Stimulated activated CD4-positive, alpha-beta T cell treated with anti-CD3 and anti-CD28 coated beads, Interleukin-2, amount 100 ng/mL, for 48 hours (primary cell): ENCODE measurements at places on chromosomes 16 and 17.

DNA sequence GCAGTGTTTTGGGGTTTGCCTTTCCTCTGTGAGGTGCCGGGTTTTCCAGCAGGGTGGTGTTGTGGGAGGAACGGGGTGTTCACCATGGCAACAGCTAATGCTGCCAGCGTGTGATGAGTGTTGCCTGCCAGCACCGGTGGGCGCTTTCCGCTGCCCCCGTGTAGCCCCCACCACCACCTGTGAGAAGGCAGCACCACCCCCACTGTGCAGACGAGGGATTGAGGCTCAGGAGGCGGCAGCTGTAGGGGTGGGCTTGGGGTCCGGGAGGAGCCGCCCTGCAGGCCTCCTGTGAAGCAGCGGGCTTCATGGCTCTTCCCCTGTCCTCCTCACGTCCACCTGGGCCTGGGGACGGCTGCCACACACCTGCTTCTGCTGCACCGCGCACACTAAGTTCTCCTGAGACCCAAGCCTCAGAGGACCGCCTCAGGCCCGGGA, 5.2 kb downstream of the RAB40C start:
- DNase-seq, result no peak

DNA sequence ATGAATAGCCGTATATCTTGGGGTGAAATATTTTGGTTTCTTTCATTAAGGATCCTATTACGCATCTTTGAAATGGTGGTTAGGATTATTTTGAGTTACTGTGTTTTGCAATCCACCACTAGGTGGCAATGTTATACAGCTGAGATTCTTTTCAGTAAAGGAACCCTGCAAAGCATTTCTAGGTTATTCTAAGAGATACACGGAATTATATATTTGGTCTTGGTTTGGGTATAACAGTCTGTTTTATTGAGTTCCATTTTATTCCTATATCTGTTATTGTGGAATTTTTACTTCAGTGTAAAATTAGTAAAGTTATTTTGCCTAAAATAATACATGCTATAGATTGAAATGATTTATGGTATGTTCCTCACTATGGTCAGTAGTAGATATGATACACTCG, 62.9 kb upstream of the CPHXL start:
- no peak for DNase-seq

DNA sequence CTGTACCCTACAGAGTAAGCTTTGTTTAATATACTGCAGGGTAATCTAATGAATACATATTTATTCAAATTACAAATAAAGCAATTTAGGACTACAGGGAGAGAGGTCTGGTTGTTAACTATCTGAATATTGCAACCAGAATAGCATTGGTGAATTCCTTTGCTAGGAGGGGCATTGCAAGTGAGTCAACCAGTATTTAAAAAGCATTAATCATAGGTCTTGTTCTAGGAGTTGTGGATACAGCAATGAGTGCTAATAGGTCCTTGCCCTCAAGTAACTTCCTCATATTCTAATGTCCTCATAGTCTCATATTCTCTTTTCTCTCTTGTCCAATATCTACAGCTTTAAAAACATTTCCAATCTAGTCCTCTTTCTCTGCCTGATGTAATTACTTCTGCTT, 531.4 kb downstream of the CDH11 start:
- no peak for DNase-seq

- DNase-seq, result no peak
Observed at GRCh38 chr17:77449908-77450741, 309.4 kb downstream of the SEC14L1 start.

GRCh38 chr17:19470530-19471261, 59.7 kb downstream of the RNF112 start:
- no peak for DNase-seq

DNA sequence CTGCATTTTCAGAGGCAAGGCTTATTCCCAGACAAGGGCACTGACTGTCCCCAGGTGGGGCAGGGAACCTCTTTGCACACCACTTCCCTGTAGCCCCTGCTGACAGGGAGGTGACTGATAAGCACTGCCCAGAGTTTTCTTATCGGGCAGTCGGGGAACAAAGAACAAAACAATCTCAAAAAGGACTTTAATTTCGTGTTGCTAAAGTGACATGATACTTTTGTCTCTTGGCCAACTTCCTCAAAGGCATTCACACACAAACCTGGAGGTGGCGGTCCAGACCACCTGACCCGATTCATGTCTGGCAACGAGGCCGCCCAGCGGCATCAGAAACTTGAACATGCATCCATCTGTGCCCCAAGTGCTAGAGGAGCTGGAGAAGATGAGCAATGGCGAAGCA, 28.9 kb downstream of the ZDHHC7 start:
- no peak for DNase-seq

DNA sequence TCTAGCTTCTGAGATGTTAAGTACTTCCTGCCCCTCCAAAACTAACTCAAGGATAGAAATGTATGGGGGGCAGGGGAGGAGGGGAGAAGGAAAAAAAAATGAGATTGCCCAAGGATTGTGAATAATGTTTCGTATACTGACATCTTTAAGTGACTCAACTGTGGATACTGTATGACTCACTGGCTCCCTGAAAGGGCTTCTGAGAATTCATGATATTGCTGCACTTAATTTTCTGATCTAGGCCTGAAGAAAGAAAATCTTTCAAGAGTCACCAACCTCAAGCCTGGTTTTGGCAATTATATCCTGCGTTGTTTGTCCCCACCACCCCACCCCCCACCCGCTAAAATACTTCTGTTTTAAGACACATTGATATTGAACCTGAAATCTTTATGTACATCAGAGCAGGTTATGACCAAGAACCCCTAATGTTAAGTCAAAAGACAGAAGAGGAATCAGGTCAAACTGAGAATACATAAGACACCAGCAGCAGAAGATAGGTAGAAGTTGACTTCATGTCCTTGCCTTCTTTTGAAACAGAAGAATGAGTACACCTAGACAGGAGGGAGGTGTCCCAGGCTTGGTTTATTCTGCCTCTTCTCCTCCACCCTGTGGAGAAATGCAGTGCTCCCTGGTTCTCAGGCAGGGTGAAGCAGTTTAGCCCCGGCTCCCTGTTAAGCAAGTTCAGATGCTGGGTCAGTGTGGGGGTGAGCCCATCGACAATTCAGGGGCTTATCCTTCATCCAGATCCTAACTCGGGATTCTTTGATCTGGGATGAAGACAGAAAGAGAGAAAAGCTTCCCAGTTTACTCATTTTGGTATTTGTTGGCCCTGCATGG, 3.3 kb upstream of the FBXL20 start:
- peak; percentile 17 for DNase-seq
